ENCODE measurements at places on chromosomes 13 and 19.

DNA sequence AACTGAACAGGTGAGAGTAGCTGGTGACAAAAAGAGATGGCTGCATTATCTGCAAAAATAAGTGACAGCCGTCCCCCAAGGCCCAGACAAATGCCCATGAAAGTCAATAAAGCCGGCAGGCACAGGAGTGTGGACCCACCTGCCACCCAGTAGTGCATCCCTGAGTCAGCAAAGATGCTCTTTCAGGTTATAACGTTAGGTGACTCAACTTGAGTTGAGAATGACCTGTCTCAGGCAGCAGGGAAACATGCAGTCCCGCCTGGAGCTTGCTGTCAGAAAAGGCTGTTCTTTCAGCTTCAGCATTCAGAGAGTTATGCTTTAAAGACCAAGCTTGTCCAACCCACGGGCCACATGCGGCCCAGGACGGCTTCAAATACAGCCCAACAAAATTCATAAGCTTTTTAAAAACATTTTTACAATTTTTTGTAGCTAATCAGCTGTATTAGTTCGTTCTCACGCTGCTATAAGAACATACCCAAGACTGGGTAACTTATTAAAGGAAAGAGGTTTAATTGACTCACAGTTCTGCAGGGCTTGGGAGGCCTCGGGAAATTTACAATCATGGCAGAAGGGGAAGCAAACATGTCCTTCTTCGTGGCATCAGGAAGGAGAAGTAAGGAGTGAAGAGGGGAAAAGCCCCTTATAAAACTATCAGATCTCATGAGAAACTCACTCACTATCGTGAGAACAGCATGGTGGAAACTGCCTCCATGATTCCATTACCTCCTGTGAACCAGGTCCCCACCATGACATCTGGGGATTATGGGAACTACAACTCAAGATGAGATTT, 110.4 kb downstream of the RAB20 start:
- DNase-seq: no peak

DNA sequence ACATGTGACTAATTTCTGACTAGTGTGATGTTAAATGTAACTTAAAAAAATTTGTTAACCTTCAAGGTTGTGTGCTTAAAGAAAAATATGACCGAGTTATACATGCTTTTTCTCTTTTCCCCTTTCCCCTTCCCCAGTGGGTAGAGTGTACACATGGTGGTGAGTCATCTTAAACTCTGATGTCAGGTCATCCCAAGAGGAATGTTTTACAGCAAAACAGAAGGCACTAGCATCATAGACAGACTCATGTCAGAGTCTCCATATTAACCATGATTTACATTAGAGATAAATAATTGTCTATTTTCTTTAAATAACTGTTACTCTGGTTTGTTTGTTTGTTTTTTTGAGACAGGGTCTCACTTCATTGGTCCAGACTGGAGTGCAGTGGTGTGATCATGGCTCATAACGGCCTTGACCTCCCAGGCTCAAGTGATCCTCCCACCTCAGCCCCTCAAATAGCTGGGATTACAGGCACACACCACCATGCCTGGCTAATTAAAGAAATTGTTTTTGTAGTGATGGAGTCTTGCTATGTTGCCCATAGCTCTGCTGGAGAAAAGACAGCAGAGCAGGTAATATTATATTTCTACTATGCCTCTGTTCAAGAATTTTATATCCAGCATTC, 160.4 kb upstream of the PCDH9 start:
- DNase-seq: no peak

DNA sequence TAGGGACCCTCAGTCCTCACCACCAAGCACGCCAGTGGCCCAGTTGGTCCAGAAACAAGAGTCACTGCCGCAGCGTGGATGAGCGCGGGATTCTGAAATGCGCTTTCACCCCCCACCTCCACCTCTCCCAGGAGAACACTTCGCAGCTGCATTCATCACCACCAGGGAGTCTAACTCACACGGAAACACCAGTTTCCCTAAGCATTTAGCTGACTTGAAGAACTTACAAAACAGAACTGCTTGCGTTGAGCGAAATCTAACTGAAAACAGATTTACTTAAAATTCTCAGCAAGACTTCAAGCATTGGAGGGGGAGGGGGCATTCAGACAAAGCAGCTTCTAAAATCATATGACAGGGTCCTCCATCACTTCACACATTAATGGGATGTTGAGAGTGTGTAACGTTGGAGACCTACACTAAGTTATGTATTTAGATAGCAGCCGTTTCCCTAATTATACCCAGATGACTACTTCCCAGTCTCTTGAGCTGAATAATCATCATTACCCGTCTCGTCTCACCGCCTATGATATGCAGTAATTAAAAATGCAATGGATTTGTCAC, 258.2 kb upstream of the IRS2 start:
- no peak for DNase-seq

DNA sequence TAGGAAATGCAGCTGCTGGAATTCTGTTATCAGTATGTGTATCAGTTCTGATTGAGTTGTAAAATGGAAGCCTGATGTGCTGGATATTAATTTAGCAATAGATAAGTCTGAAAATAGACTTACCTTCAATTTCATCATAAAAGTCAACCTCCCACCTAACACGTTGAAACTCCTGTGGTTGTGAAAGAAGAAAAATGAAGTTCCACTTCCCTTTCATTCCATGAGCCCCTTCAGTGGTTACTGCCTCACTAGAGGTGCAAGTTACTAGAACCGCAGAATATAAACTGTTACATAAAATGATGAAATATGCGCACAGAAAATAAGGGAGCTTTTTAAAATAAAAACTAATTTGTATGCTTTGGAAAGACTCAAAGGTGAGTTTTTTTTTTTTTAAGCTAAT, 249.2 kb downstream of the SHISA2 start:
- no peak for DNase-seq

DNA sequence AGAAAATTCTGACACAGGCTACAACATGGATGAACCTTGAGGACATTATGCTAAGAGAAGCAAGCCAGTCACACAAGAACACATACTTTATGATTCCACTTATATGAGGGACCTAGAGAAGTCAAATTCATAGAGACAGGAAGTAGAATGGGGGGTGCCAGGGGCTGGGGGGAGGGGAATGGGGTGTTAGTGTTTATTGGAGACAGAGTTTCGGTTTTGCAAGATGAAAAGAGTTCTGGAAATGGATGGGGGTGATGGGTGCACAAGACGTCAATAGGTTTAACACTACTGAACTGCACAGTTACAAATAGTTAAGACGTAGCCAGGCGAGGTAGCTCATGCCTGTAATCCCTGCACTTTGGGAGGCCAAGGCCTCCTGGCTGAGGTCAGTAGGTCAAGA, 3.5 kb upstream of the ZNF787 start:
- DNase-seq: peak; percentile 64

- no peak for DNase-seq
Observed at GRCh38 chr13:67518785-67519184, 288.6 kb upstream of the PCDH9 start.

DNA sequence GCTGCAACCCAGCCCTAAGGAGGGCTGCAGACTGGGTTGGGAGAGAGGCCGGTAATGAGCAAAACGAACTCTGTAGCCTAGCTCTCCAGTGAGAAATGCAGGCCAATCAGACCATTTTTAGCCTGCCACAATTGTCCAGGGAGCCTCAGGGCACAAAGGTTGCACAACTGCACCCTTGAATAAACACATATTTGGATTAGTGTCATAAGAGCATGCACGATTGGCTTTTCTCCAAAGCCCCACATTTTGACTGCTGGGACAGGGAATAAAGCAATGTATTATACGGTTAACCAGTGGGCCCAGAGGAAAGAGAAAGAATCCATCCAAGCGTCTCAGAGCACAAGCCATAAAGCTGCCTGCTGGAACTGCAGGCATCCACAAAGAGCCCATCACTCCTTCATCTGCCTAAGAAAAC, 729.4 kb upstream of the SGCG start:
- no peak for DNase-seq

GRCh38 chr13:30443957-30444404, 21.7 kb downstream of the UBE2L5 start:
- no peak for DNase-seq
